Activated T-helper 2 cell treated with anti-CD3 and anti-CD28 coated beads, Interferon-gamma antibody, Interleukin-2, Interleukin-4, amounts not matched to agents 10 μg/mL and 5 μg/mL and 100 μg/mL, durations not matched to agents 14 hours and 24 hours and 36 hours (primary cell): ENCODE measurements at places on chromosomes 5 and 9. TPM values are rescaled to one million over a fixed set of nuclear protein-coding genes. Genes with fewer than 3 reads are reported as not detected.
A peak's percentile ranks its signal among the peaks of the same experiment; 100 is the strongest.

The C5orf52 gene
- 0.30 TPM in 1 of 2 replicates, not detected in the other for total RNA-seq

DNA sequence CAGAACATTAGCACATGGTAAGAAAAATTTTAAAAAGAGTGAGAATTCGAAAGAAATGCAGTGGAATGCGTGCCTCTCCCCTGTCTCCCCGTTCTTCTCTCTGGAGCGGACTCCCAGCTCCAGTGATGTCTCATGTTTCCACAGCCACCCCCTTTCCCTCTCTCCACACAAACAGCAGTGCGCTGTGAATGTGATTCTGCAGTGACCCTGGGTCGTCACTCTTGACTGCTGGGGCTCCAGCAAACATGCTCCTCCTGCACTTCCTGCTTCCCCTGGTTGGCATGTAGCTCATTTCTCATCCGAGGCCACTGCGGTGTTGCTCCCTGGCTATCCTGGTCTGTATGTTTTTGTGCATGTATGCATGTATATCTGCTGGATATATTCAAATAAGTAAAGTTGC lies 13.3 kb downstream of the PHF2 start:
- DNase-seq: no peak

DNA sequence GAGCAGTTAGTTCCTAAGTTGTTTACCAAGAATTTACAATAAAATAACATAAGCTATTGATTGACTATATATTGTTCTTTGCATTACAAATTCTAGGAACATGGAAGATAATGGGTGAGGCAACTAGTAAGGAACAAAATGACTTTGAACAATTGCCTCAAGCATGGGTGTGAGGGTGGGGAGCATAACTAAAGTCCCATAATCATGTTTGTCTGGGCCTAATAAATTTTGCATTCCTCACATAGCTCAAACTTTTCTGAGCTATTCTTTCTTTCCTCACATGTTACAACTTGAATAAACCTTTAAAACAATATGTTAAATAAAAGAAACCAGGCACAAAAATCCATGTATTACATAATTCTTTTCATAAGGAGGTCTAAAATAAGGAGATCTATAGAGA lies 1066.1 kb downstream of the NR2F1-AS1 start:
- no peak for DNase-seq

DNA sequence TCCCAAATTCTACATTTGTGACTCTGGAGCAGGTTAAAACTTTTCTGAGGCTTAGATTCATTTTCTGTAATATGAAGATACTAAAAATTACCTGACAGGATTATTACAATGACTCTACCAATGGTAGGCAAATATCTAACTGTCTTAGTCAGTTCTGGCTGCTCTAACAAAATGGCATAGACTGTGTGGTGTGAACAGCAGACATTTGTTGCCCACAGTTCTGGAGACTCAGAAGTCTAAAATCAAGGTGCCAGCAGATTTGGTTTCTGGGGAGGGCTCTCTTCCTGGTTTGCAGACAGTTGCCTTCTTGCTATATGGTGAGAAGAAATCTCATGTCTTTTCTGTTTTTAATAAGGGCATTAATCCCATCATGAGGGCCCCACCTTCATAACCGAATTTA lies 245.1 kb downstream of the MAST4 start:
- DNase-seq: no peak

- no peak for DNase-seq
Measured at GRCh38 chr5:173493846-173494245, 122.6 kb downstream of the BOD1 start.

- DNase-seq: no peak
Measured at GRCh38 chr5:107215611-107216010, 455.1 kb downstream of the EFNA5 start.

DNA sequence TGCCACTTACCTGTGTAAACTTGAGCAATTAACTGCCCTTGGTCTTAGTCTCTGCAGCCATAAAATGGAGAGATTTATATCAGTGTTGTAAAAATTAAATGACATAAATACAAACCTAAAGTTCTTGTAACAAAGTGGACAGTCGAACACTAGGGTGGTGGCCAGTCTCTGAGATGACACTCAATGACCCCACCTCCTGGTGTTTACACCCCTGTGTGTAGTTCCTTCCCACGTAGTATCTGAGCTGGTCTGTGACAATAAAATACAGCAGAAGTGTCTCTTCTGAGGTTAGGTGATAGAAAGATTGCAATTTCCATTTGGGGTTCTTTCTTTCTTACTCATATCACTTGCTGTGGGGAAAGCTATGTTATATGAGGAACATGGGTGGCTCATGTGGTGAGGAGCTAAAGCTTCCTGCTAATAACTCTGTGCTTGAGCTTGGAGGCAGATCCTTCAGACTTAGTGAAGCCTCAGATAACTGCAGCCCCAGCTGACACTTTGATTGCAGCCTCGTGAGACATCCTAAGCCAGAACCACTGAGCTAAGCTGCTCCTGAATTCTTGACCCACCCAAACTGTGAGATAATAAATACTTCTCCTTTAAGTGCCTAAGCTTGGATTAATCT lies 173.4 kb upstream of the CHD1 start:
- DNase-seq: no peak

- peak; percentile 29 for DNase-seq
Measured at GRCh38 chr9:105414947-105415661, 32.7 kb upstream of the FSD1L start.

- DNase-seq: no peak
Measured at GRCh38 chr5:96880444-96881164, 4.3 kb downstream of the ERAP2 start.

The WDR55 gene
- total RNA-seq: 39.1 and 40.0 TPM in 2 replicates
